ENCODE measurements at places on chromosomes 7 and 10.

DNA sequence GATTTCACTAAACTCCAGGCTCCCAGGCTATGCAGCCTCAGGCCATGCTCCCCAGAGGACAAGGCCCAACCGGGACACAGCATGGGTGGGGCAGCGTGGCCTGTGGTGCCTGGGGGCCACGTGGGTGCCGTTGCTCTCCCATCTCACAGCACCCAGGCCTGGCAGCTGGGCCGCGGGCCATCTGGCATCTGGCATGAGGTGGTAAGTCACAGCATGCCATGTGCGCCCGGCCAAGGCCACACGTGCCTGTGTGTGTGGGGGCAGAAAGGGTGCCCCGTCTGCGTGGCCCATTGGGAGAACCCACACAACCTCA lies 204.1 kb downstream of the EBF3 start:
- no peak for DNase-seq

DNA sequence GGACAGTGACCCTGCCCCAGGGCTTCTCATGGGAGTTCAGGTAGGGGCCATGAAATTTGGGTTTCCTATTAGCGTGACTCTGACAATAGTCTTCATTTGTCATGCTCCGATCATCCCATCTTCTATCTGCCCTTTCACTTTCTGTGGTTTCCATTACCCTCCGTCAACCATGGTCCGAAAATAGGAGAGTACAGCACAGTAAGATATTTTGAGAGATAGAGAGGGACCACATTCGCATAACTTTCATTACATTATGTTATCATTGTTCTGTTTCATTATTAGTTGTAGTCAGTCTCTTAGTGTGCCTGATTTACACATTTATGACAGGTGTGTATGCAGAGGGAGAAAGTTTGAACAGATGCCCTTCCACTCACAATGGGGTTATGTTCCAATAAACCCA lies 649.2 kb downstream of the SDK1 start:
- no peak for DNase-seq

GRCh38 chr7:142108728-142109505 lies 2.6 kb upstream of the MGAM2 start:
- no peak for DNase-seq

DNA sequence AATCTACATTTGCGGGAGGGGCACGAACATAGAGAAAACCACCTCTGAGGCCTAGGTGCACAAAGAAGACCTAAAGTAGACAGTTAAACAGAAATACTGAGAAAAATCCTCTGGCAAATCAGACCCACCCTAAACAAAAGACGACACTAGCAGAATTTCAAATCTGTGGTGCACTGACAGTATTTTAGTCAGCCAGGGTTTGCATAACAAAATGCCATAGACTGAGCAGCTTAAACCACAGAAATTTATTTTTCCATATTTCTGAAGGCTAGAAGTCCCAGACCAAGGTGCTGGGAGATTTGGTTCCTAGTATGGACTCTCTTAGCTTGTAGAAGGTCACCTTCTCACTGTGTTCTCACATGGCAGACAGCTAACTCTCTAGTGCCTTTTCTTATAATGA lies 26.3 kb downstream of the IPMK start:
- DNase-seq = no peak

GRCh38 chr7:90944021-90944420 lies 320.2 kb upstream of the FZD1 start:
- no peak for DNase-seq
